ENCODE measurements at places on chromosomes 5 and 9. TPM values are rescaled to one million over a fixed set of nuclear protein-coding genes. Genes with fewer than 3 reads are reported as not detected.

LHX6 gene
- polyA plus RNA-seq: 4.6 TPM

WWC1 gene
- polyA plus RNA-seq: 1.9 TPM

DPYSL3 gene
- polyA plus RNA-seq: 149 TPM

IFNA13 gene
- polyA plus RNA-seq: not detected

MVB12B gene
- 15.5 TPM for polyA plus RNA-seq

FAM163B gene
- polyA plus RNA-seq: not detected

ELAVL2 gene
- 1.1 TPM for polyA plus RNA-seq

AFAP1L1 gene
- 97.9 TPM for polyA plus RNA-seq

ORM2 gene
- polyA plus RNA-seq: not detected

NREP gene
- polyA plus RNA-seq: 359 TPM

RNF208 gene
- polyA plus RNA-seq: 2.8 TPM

ARID3C gene
- not detected for polyA plus RNA-seq

PDE6A gene
- polyA plus RNA-seq: 0.07 TPM

FAM151B gene
- polyA plus RNA-seq: 4.5 TPM

ZNF474 gene
- 1.6 TPM for polyA plus RNA-seq

G3BP1 gene
- polyA plus RNA-seq: 96.2 TPM

TCF7 gene
- 8.3 TPM for polyA plus RNA-seq

OR1J2 gene
- not detected for polyA plus RNA-seq

BARHL1 gene
- not detected for polyA plus RNA-seq

NUTM2F gene
- polyA plus RNA-seq: not detected

PKN3 gene
- 7.4 TPM for polyA plus RNA-seq

PCDHGB2 gene
- 2.3 TPM for polyA plus RNA-seq

FOXD4L5 gene
- 1.5 TPM for polyA plus RNA-seq

SPAG8 gene
- polyA plus RNA-seq: 3.2 TPM

ICE1 gene
- 29.5 TPM for polyA plus RNA-seq

MARCHF11 gene
- polyA plus RNA-seq: not detected

SKIC3 gene
- 61.0 TPM for polyA plus RNA-seq

IFNB1 gene
- not detected for polyA plus RNA-seq

PLAC8L1 gene
- polyA plus RNA-seq: not detected

HSDL2 gene
- 58.9 TPM for polyA plus RNA-seq

C9orf50 gene
- polyA plus RNA-seq: not detected

LIX1 gene
- 4.7 TPM for polyA plus RNA-seq

PTGS1 gene
- polyA plus RNA-seq: 4.3 TPM

BNC2 gene
- 10.0 TPM for polyA plus RNA-seq

JAKMIP2 gene
- 1.8 TPM for polyA plus RNA-seq

GPR151 gene
- polyA plus RNA-seq: not detected

STX17 gene
- polyA plus RNA-seq: 15.7 TPM

ABO gene
- polyA plus RNA-seq: 0.31 TPM

CDK5RAP2 gene
- polyA plus RNA-seq: 46.9 TPM

MAN1B1 gene
- polyA plus RNA-seq: 44.8 TPM

SLC12A7 gene
- 8.0 TPM for polyA plus RNA-seq

ADAMTS19 gene
- polyA plus RNA-seq: 15.9 TPM

DBN1 gene
- polyA plus RNA-seq: 266 TPM
